ENCODE measurements at places on chromosomes 1 and 21. TPM values are rescaled to one million over a fixed set of nuclear protein-coding genes. Genes with fewer than 3 reads are reported as not detected.
A peak's percentile ranks its signal among the peaks of the same experiment; 100 is the strongest.

DNA sequence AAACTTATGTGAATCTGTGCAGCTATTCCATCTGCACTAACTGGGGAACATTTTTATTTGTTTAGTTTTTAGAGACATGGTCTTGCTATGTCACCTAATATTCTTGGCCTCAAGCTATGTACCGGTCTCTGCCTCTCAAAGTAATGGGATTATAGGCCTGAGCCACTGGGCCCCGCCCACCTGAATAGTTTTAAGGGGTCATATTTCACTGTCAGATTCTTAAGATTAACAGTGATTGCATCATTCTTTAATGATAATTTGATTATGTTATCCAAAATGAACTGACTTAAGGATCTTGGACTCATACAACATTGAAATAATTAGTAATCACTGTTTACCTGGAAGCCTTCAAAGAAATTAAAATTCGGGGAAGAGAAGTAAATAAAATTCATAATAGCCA, 12.6 kb upstream of the KLF18 start:
- DNase-seq = no peak

DNA sequence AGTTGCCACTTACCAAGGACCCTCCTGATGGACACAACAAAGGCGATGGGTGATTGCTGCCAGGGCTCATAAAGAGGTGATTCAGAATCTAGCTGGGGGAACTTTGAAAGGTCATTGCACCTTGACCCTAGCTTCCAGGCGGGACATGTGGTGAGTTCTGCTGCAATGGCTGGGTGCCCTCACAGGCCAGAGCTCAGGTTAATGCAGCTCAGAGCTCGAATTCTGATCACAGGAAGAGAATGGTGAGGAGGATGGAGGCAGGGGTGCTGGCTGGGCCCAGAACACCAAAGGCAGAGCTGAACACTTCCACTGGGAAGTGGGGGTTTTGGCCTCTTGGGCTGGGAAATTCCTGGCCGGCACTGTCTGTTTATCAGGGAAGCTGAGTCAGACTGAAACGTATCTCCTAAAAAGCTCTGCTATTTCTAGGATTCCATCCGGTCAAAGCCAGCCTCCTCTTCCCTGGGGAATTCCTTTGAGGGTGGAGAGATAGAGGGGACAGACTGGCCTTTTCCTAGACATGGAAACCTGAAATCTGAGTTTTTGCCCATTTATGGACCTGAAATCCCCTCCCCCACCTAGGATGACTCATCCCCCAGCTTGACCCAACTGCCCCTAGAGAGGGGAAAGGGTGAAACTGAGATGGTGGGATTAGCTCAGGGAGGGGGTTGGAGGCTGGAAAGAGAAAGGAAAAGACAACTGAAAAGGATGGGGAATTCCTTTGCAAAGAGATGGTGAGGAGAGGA, 27.2 kb downstream of the NUAK2 start:
- no peak for DNase-seq

GRCh38 chr1:15656464-15656863, 27.7 kb upstream of the PLEKHM2 start:
- no peak for DNase-seq

GRCh38 chr1:2801046-2801445, 447 bp downstream of the TTC34 start:
- DNase-seq = no peak

DNA sequence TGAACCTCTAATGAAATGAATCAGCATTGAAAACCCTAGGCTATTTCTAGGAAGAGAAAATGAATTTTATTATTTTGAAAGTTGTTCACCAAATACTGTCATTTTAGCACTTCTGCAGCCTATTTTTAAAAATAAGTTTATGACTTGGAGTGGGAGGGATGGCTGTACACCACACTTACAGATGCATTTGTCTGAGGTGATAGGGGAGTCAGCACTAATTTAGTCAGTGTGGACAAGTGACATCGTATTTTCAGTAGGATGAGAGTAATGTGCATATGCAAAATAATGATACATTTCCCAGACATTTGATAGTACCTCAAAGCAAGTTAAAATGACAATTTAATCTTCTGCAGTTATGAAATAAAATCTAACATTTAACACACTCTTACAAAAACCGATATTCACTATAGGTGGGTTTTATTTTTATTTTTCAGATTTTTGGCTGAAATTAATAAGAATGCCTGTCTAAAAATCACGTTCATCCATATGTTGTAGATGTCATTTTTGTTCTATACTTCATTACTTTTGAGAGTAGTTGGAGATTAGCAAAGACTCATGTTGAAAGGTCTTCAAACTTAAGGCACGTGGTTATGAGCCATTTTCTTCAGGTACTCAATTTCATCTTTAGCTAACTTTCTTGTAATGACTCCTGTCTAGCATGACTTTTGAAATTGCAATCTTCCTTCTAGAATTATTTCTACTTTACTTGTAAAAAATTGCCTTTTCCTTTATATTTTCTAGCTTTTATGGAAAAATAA, 186.7 kb downstream of the NCAM2 start:
- DNase-seq = no peak

DNA sequence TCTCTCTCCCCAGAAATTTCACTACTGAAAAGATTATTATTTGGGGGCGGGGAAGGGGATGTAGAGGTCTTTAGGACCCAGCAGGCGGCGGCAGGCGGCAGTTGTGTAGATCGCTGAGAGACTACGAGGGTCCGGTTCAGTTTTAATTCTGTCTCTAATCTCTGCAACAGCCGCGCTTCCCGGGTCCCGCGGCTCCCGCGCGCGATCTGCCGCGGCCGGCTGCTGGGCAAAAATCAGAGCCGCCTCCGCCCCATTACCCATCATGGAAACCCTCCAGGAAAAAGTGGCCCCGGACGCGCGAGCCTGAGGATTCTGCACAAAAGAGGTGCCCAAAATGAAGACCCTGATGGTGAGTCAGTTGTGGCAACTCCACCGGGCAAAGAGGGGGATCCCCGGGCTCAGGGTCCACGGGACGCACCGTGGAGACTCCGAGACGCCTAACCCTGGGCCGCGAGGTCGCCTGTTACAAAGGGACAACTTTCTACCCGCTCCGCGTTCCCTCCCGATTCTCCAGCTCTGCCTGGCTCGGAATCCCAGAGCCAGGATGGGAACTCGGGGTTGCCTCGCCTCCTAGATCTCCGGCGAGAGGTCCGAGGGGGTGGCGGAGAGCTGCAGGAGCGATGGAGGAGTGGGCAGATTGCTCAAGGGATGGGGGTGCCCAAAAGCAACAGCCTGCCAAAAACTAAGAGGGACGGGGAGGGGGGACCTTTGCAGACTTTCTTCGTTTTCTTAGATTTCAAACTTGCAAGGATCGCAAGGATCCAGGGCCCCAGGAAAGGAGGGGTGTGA, at the start of gene ST6GALNAC5:
Gene ST6GALNAC5 (plus strand): TSS at position 139 of the 789 bp plus-strand sequence.
- DNase-seq = no peak

- peak; percentile 53 for DNase-seq
Observed at GRCh38 chr21:33196941-33197374, 32.8 kb upstream of the IFNAR2 start.

DNA sequence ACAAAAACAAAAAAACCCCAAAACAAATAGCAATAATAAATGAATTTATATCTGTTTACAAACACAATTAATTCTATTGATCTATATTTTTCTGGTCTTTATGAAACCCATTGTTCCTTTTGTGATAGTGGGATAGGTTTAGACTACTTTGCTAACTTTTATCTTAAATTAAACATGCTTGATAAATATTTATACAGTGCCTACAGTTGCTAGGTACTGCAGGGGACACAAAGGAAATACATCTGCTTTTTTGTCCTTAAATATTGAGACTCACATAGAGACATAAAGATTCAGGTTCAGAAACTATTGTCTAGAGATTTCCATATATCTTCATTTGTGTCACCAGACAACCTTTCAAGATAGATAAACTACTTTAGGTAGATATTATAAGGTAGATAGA, 8.5 kb upstream of the DNAH14 start:
- no peak for DNase-seq

DNA sequence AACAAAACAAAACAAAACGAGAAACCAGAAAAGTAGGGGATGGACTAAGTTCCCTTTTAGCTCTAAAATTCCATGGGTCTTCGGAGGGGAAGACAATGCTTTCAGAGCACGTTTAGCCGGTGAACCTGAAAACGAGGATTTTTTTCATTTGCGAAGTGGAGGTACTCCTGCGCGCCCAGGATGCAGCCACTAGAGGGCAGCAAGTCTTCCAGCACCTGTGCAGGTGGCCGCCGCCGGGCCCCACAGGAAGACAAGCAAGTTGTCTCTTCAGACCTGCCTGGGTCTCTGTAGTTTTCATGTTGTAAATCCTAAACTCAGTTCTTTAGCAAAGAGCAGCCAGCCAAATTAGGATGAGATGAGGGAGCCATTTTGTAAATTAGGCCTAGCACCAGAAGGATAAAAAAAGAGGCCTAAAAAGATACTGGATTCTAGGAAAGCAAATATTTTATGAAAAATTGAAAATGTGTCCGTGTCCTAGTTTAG, 17.7 kb upstream of the SNX27 start:
- peak; percentile 85 for DNase-seq

Gene ARHGEF2
- 35.8 TPM for total RNA-seq

Gene AGT
- total RNA-seq = 4.7 TPM

Gene AURKAIP1
- 161 TPM for total RNA-seq

Gene SPRR5
- total RNA-seq = not detected

Measured in prostate gland (tissue), 2 donors.